ENCODE measurements at places on chromosomes 4 and X. TPM values are rescaled to one million over a fixed set of nuclear protein-coding genes. Genes with fewer than 3 reads are reported as not detected.

DNA sequence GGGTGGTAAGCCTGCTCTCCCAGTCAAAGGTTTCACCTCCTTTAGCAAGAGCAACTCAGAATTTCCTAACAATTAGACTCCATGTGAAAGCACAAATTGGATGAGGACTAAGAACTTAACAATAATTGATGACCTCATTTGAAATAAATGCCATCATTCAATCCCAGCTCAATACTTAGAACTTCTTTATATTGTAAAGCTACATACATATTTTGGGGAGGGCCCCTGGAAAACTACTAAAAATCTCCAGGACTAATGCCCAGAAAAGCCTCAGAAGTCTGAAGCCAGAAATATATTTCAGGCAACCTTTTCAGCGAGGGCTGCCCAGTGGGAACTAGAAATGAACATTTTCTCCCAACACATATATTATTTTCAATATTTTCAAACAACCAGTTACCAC is 38.1 kb downstream of the AMOT start:
- DNase-seq = no peak

DNA sequence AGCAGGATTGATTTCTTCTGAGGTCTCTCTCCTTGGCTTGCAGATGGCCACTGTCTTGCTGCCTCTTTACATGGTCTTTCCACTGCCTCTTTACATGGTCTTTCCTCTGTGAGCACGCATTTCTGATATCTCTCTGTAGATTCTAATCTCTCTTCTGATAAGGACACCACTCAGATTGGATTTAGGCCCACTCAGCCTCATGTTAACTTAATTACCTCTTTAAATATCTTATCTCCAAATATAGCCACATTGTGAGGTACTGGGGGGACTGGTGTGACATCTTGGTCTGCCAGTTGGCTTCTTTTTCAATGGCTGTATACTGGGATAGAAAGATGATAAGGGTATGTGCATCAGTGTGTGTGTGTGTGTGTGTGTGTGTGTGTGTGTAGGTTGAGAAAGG is 153.7 kb downstream of the AWAT2 start:
- DNase-seq = no peak

GRCh38 chrX:149513825-149514428 is 8.8 kb upstream of the IDS start:
- DNase-seq = no peak

- DNase-seq = no peak
Observed at GRCh38 chr4:163482190-163482589, 8.6 kb upstream of the TKTL2 start.

GRCh38 chr4:41299486-41299885 is 42.8 kb downstream of the UCHL1 start:
- no peak for DNase-seq

DNA sequence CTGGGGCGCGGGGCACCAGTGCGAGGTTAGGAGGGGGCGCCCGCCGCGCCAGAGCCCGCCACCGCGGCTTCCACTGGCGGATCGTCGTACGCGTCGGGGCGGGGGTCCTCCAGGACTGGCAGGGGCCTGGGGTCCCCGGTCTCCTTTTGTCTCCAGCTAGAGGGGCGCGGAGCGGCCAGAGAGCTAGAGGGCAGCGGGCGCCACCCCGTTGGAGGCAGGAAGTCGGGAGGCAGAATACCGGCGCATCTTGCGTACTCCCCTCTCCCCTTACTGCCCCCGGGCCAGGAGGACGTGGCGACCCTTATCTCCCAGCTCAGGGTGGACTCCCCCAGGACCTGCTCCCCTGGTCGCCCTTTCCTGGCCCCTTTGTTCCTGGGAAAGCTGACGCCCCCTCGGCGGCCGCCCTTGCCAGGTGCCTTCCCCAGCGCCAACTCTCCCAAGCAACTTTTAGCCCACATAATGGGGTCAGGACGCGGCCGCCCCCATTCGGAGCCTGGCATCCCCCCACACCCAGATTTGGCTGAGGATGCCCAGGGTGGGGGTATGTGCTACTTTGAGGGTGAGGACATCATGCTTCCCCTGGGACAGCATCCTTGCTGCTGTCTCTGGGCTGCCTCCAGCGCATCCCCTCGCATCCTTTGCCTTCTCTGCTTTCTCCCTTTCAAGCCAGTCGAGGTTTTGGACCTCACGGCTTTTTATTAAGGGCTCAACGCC is 933 bp downstream of the CNKSR2 start:
- DNase-seq = peak; percentile 47

GRCh38 chr4:72442715-72443114 is 126.3 kb downstream of the ADAMTS3 start:
- DNase-seq = no peak

DNA sequence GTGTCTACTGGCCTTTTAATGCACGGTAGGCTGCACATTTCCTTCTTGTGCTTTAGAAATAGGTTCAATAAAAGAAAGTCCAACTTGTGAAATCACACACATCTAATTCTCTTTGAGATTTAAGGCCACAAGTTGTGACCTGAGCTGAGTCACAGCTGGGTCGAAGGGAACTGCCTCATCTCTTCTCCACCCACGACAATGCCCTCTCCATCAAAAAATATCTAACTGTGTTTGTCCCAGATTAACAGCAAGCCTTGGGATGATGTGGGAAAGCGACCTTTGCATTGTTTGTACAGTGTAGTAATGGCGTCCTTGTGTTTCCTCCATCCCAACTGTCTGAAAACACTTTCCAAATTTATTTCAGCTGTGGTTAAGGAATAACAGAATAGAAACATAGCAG is 168.9 kb downstream of the AMELX start:
- DNase-seq = no peak

GRCh38 chrX:28591542-28591941 is 4.3 kb downstream of the IL1RAPL1 start:
- DNase-seq = no peak

DNA sequence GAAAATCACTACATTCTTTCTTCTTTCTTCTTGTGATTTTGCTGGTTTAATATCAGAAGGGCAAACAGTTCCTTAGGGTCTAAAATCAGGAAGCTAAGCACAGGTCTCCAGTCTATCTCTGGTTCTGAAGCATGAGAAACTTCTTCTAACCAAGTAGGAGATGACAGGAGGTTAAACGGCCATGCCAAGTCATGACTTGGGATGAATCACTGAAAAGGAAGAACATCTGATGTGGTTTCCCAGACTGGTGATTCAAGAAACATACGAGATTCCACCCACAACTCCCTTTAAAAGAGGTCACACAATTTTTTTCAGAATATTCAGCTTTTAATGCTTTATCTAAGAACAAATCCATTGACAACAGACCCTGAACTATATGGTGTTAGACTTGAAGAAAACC is 684.0 kb upstream of the PRKX start:
- DNase-seq = no peak

GRCh38 chrX:107348051-107348450 is 101.4 kb upstream of the FRMPD3 start:
- no peak for DNase-seq

DNA sequence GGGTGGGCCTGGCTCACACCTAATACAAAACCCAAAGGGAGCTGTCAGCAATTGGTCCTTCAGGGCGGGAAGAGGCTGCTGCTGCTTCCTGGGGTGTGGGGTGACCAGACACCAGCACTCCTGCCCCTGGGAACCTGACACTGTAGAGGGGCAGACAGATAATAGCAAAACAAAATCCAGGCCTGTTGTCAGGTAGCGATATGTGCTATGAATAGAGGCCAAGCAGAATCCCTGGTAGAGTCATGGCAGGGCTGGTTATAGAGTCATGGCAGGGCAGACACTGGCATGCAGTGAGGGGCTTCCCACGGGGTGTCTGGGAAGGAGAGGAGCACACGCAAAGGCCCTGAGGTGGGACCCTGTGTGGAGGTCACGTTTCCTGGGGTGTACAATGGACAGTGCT is 79.6 kb upstream of the PSAPL1 start:
- DNase-seq = no peak

DNA sequence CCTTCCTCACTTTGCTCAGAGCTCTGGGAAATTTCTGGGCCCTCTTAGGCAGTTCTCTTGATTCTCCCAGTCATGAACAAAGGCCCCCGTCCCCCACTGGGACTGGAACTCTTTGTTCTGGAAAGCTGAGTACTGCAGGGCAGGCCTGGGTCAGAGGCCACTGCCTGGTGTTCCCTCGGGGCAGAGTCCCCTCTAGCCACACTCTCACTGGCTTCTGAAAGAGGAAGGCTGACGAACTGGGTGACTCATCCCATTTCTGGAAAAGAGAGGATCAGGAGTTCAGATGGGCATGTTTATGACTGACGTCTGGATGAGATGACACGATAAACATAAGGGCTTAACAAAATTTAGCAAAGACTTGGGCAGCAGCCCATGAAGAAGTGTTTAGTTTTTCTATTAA is 47.7 kb downstream of the DDX3X start:
- no peak for DNase-seq

DNA sequence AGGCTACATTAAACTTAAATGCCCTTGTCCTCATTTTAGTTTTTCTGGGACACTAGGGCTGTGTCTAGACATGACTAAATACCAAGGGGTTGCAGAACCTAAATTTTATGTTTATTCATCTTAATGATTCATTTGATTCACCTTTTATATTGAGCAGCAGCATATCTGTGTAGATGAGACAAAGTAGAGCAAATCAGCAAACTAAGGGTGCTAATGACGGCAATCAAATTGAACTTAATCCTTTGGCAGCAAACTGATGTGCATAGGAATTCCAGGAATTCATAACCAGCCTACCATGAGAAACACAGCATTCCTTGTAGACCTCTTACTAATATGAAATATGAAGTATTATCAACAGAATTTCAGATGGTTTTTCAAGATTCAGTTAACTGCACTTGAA is 25.1 kb downstream of the EPHA5 start:
- DNase-seq = no peak

DNA sequence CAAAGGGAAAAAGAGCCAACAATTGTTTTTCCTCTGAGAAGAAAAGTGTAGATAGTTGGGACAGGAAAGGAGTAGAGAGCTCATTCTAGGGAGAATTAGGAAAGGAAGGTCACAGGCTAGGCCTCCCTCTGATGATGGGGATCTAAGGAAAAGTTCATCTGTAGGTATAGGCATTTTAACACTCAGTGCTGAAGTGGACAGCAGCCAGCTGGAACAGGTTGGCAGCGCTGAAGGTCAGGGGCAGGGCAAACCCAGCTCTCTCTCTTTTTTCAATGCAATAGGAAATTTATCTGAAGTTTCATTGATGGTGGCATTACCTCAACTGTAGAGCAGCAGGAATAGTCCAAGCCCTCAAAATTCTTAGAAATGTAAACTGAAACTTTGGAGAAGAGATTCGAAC is 98.5 kb upstream of the ETNPPL start:
- DNase-seq = no peak

GRCh38 chrX:44744799-44745198 is 99.0 kb upstream of the DUSP21 start:
- DNase-seq = no peak

- no peak for DNase-seq
Observed at GRCh38 chr4:170674176-170674575, 584.4 kb upstream of the AADAT start.

DNA sequence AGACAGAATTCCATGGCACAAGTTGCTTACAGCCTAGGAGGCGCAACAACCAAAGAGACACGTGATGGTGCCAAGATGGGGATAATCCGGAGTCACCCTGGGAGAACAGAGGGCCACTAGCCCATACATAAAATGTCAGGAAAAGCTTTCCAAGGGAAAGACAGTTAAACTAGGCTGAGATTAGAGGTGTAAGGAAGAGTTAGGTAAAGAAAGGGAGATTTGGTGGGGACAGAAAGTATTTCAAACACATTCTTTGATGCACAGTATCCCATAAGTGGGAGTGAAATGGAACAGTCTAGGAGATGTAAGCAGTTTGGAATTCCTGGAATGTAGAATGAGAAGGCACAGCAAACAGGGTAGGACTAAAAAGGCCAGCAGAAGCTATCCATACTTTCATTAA is 860.9 kb upstream of the LCORL start:
- no peak for DNase-seq

DNA sequence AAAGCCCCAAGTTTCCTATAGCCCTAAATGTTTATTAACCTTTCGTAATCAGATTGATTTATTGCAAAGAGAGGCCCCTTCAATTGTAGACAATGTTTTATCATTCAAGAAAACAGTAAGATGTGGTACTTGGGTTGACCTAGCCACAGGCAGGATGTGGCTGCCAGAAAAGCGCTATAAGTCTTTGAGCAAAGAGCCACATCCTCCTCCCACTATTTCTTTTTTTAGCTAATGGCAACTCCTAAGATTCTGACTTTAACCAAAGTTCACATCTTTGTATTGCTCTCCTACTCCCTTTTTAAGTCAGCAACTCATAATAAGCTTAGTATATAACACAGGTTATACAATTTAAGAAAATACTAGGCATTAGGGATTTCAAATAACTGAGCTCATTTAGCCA is 70.7 kb upstream of the PPP3CA start:
- no peak for DNase-seq

STK26 gene
- polyA plus RNA-seq = 0.44 TPM

SPARCL1 gene
- polyA plus RNA-seq = 260 TPM

RPS6KA3 gene
- 39.1 TPM for polyA plus RNA-seq

ARR3 gene
- not detected for polyA plus RNA-seq

HEPH gene
- polyA plus RNA-seq = 0.57 TPM

MAP3K15 gene
- polyA plus RNA-seq = 0.08 TPM

AFAP1 gene
- polyA plus RNA-seq = 1.6 TPM

ASMT gene
- not detected for polyA plus RNA-seq

CSAG2 gene
- not detected for polyA plus RNA-seq

ARHGAP36 gene
- 0.08 TPM for polyA plus RNA-seq

PCDH19 gene
- 0.13 TPM for polyA plus RNA-seq
